ENCODE measurements at places on chromosomes 2 and 18. TPM values are rescaled to one million over a fixed set of nuclear protein-coding genes. Genes with fewer than 3 reads are reported as not detected.
A peak's percentile ranks its signal among the peaks of the same experiment; 100 is the strongest.

Gene TXNDC2
- total RNA-seq = not detected

GRCh38 chr2:196263181-196263747 is 91.9 kb upstream of the STK17B start:
- DNase-seq = peak; percentile 25
- H3K36me3 ChIP-seq = no peaks in the 10 kb centered on the region
- no peak overlapping the region for H3K4me3 ChIP-seq
- no peak overlapping the region for H3K27ac ChIP-seq

DNA sequence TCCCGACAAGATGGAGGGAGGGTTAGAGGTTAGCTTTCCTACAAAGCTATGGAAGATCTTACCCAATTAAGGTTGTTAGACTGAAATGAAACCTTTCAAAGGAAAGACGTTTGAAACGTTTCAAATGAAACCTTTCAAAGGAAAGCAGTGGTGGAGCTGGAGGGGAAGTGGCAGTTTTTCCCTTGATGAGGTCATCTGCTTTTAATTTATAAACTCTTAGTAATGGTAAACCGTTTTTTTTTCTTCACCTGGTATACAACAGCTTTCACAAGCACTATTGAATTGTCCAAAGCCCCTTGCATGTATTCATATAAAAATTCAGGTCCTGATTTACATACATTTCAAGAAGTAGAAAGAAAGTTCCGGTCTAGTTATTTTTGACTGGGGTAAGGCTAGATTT is 7.4 kb downstream of the PMAIP1 start:
- H3K4me3 ChIP-seq = no peak overlapping the region
- no peaks in the 10 kb centered on the region for H3K4me1 ChIP-seq
- no peaks in the 10 kb centered on the region for H3K27me3 ChIP-seq
- DNase-seq = no peak

DNA sequence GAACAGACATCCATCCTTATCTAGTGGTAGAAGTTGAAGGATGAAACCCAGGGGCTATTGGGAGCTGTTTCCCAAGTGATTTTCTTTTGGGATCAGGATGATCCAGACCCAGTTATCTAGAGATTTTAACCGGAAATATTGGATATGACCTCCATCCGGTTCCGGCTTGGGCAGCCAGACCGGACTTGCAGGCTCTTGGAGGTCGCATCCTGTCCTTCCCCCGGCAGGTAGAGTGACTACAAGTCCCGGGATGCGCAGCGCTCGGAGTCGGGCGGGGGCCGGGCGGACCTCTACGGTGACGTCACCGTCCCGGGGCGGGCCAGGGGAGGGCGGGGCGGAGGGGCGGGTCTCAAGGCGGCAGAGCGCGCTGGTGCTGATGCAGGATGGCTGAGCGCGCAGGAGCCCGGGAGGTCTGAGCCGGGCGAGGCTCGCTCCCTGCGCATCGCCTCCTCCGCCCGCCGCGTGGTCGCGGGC is at the start of gene KIF5C:
Gene KIF5C, plus strand, starts transcription at position 360 of the 474 bp plus-strand sequence. CDS start 391 bp downstream, outside the sequence.
- H3K4me1 ChIP-seq = peaks cover 7% of the 10 kb centered on the region
- no peaks in the 10 kb centered on the region for H3K36me3 ChIP-seq
- peak within 1 kb of the TSS; percentile 39 for H3K4me3 ChIP-seq
- peak; percentile 94 for DNase-seq
- no peak within 1 kb of the TSS for H3K27ac ChIP-seq
- no peaks in the 10 kb centered on the region for H3K27me3 ChIP-seq

Gene RPE
- 15.6 TPM for total RNA-seq

- H3K27ac ChIP-seq = no peak overlapping the region
- DNase-seq = no peak
- H3K27me3 ChIP-seq = no peaks in the 10 kb centered on the region
- H3K36me3 ChIP-seq = no peaks in the 10 kb centered on the region
- H3K4me1 ChIP-seq = no peaks in the 10 kb centered on the region
- H3K4me3 ChIP-seq = no peak overlapping the region
These were observed 820.8 kb upstream of the FAM98A start for GRCh38 chr2:34419856-34420255.

- no peak for DNase-seq
- H3K27me3 ChIP-seq = no peaks in the 10 kb centered on the region
- H3K27ac ChIP-seq = no peak overlapping the region
These were observed 34.1 kb upstream of the ZDBF2 start for GRCh38 chr2:206240327-206240726.

Gene IL36RN
- total RNA-seq = not detected

Gene COL3A1
- 11.6 TPM for total RNA-seq

Gene PEX13
- 9.0 TPM for total RNA-seq

DNA sequence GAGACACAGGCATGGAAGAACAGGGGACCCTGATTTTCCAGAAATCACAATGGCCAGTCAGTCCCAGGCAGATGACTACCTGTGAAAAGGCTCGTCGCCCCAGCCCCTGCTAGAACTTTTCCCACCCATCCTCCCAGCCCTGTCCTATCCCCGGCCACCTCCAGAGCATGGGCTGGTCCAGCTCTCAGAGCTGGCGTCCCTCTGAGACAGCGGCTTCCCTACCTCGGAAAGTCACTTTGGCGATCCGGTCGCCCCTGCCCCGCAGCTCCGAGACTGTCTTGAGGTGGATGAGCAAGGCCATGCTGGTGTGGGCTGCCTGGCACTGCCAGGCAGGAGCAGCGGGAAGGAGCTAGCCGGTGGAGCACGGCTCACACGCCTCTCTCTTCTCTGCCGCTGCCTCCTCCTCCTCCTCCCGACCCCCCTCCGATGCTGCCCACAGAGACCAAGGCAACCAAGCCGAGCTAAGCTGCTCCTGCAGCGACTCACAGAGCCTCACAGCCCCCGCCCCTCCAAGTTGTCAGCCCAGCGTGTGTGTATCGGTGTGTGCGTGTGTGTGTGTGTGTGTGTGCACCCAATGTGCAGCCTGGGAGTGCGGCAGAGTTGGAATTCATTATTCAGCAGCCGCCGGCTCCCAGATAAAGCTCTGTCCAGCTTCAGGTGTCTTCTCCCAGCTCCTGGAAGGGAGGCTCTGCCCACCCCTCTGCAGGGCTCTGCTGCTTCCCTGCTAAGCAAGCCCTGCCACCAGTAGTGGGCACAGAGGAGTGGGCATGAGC is 80.5 kb upstream of the OTOF start:
- no peaks in the 10 kb centered on the region for H3K27me3 ChIP-seq
- DNase-seq = no peak
- no peak overlapping the region for H3K27ac ChIP-seq
- no peak overlapping the region for H3K4me3 ChIP-seq
- no peaks in the 10 kb centered on the region for H3K4me1 ChIP-seq
- no peaks in the 10 kb centered on the region for H3K36me3 ChIP-seq

DNA sequence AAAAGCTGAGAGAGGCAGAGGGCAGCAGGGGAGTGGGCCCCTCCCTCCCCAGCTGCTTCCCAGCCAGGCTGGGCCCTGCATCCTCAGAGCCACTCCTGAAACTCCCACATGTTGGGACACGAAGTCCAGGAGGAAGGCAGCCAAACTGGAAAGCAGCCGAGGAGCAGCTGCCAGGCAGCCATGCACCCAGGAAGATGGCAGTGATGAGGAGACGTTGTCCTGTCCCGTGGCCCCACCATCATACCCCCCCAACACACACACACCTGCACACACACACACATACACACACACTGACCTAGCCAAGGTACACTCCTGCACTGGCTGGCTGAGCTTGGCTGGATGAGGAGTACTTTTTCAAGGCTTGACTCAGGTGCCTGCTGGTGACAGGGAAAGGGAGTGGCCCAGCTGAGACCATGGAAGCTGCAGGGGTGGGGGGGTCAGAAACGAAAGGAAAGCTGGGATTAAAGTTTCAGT is 106.0 kb downstream of the CYP26B1 start:
- H3K36me3 ChIP-seq = no peaks in the 10 kb centered on the region
- H3K4me1 ChIP-seq = no peaks in the 10 kb centered on the region
- no peak for DNase-seq

Gene ASAP2
- total RNA-seq = 6.5 TPM

Gene ZNF2
- 2.0 TPM for total RNA-seq

- H3K4me1 ChIP-seq = no peaks in the 10 kb centered on the region
- H3K27ac ChIP-seq = no peak overlapping the region
These were observed 155.5 kb downstream of the IKZF2 start for GRCh38 chr2:212995920-212996319.

Measured in pancreas (tissue), 10 donors.